ENCODE measurements at places on chromosomes 12 and 14.
A peak's percentile ranks its signal among the peaks of the same experiment; 100 is the strongest.

- no peak for DNase-seq
Measured at GRCh38 chr14:77812028-77812427, 12.1 kb downstream of the ADCK1 start.

DNA sequence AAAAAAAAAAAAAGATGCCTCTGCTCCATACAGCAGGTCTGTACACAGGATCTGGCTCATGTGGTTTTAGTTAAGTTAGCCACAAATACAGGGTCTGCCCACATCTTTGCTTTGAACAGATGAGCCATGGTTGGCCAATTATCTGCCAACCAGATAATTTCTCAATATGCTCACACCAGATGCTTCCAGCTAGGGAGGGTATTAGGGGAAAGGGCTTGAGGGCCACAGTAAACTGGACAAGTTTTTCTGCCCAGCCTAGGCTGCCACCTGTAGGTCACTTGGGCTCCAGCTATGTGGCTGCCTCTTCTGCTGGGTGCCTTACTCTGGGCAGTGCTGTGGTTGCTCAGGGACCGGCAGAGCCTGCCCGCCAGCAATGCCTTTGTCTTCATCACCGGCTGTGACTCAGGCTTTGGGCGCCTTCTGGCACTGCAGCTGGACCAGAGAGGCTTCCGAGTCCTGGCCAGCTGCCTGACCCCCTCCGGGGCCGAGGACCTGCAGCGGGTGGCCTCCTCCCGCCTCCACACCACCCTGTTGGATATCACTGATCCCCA is 776 bp downstream of the RDH5 start:
- no peak for DNase-seq

DNA sequence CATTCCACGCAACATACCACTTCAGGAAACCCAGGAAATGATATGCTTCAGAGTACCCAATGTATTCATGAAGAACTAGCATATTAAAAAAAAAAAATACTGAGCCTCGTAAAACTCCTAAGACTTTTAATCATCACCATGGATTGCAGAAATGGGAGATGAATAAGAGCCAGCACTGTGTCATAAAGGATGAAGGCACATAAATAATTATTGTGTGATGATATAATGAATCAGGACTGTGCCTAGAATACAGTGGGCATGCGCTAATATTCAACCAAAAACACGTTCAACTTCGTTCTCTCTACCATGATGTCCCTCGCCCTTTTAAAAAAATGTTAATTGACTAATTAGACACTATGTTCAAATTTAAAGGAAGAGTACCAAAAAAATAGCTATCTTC is 68.7 kb downstream of the CIT start:
- DNase-seq = no peak

DNA sequence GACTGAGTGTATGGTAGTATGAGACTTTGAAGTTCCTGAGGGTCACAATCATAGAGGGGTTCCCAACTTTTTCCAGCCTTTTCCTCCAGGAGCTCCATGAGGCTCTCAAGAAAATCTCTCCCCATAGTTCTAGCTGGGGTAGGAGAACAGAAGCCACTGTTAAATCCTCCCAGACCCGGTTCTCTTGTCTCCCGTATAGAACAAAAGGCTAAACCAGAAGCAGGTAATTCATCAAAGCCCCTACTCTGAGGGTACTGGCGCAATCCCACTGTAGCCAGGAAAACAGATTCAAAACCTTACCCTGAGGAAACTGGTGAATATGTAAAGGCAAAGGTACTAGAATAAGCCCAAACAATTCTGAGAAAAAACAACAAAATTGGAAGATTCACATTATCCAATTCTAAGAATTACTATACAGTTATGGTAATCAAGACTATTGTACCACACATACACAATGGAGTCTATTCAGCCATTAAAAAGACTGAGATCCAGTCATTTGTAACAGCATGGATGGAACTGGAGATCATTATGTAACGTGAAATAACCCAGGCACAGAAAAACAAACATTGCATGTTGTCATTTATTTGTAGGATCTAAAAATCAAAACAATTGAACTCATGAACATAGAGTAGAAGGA is 20.5 kb downstream of the OR8S1 start:
- DNase-seq = no peak

DNA sequence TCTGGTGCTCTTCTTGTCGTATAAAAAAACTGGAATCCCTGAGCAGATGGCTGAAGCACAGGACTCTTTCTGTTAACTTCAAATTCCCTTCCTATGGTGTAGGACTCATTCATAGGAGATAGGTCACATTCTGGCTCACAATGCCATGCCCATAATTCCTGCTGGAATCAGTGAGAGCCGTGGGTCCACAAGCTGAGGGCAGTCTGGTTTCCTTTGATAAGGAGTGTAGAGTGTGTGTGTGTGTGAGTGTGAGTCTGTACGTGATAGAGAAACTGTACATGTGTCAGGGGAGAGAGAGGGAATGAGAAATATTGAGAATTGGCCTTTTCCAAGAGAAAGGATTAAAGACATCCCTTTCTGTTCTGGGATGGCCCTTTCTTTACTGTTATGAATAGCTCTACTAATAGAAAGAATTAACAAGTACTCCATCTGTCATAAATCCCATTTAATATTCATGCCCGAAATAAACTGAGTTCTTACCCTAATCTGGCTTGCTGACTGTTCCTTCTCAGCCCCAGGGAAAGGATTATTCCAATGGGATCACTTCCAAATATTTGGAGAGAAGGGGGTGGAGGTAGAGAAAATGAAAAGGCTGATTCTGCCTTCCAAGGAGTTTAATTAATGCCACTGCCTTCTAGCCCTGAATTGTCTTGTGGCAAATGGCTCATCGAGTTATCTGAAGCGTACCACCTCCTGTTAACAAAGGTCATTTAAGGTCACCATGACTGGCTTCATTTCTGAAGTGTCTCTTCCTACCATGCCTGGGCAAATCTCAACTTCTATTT is 79.0 kb downstream of the TMX1 start:
- DNase-seq = no peak

- DNase-seq = no peak
Measured at GRCh38 chr14:99325016-99325415, 53.0 kb upstream of the BCL11B start.

GRCh38 chr12:18975933-18976332 is 153.6 kb upstream of the PLEKHA5 start:
- no peak for DNase-seq

GRCh38 chr12:69732088-69732487 is 6.6 kb upstream of the RAB3IP start:
- no peak for DNase-seq

GRCh38 chr14:93317875-93318807 is 14.7 kb downstream of the BTBD7 start:
- DNase-seq = no peak

DNA sequence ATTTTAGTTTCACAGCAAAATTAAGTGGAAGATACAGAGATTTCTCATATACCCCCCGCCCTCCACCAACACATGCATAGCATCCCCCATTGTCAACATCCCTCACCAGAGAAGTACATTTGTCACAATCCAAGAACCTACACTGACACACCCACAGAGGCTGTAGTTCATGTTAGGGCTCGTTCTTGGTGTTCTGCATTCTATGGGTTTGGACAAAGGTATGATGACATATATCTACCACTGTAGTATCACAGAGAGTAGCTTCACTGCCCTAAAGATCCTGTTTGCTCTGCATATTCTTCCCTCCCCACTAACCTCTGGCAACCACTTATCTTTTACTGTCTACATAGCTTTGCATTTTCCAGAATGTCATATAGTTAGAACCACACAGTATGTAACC is 444.6 kb upstream of the DCN start:
- no peak for DNase-seq

GRCh38 chr14:55851961-55852360 is 266.2 kb upstream of the PELI2 start:
- DNase-seq = no peak

DNA sequence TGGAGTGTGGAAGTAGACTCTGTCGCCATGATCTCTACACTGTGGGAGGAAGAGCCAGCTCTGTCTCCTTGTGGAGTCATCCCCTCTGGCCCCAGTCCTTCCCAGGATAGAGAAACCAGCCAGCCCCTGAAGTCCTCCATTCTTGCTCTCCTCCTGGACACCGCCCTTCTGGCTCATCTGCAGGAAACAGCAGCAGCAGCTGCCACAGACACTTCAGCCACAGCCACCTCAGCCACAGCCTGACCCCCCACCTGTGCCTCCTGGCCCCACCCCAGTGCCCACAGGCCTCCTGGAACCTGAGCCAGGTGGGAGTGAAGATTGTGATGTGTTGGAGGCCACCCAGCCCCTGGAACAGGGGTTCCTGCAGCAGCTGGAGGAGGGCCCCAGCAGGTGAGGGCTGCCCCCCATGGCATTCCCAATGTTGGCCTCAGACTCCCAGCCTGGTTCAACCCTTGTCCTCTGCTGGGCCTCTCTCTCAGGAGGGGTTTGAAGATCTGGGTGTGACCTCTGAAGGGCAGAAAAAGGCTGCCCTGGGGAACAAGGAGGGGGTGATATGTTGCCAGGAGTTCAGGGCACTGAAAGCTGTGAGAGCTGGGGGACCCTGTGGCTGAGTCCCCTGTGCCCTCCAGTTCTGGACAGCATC is 10.5 kb downstream of the PRPF40B start:
- no peak for DNase-seq

GRCh38 chr14:65937079-65937959 is 524.8 kb downstream of the FUT8 start:
- no peak for DNase-seq

GRCh38 chr12:49533331-49533730 is 5.5 kb upstream of the KCNH3 start:
- DNase-seq = no peak

- DNase-seq = peak; percentile 30
Measured at GRCh38 chr14:83463500-83464098, 1929.9 kb upstream of the SEL1L start.
